ENCODE measurements at places on chromosomes 6 and 20.

DNA sequence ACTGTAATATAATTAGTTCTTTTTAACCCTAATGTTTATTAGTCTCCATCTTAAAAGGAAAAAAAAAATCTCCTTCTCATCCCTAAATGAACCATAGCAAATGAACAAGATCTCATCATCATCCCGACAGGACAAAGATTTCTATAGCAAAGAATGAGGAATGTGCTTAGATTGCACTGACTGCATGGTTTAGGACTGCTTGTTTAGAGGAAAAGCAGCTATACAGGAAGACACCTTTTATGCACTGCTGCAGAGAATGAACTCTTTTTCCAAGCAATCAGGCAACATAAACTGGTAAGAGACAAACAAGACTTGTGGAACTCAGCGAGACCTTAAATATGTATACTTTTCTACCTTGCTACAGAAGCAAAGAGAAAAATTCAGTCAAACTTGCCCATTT, 26.8 kb downstream of the CSNK2A1 start:
- no peak for DNase-seq

DNA sequence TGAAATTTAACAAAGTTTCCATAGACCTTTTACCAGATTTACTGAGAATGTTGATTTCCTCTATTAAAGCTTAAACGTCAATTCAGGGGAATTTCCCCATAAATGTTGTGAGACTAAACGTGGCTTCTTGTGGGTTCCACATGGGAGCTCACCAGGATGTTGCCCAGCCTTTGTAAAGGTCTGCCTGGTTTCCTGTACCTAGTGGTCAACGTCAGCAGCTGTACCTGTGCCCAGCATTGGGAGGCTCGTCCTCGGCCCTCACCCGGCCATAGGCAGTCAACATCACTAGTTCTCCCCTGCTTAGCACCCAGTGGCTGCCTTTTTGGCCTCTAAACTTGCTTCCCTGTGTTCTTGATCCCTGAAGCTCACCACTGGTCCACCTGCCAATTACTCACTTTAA, 22.1 kb upstream of the CD83 start:
- DNase-seq: no peak

- DNase-seq: no peak
Observed at GRCh38 chr6:22098601-22099031, 198.2 kb downstream of the PRL start.

- no peak for DNase-seq
Observed at GRCh38 chr6:170182093-170182780, 108.6 kb downstream of the DLL1 start.

DNA sequence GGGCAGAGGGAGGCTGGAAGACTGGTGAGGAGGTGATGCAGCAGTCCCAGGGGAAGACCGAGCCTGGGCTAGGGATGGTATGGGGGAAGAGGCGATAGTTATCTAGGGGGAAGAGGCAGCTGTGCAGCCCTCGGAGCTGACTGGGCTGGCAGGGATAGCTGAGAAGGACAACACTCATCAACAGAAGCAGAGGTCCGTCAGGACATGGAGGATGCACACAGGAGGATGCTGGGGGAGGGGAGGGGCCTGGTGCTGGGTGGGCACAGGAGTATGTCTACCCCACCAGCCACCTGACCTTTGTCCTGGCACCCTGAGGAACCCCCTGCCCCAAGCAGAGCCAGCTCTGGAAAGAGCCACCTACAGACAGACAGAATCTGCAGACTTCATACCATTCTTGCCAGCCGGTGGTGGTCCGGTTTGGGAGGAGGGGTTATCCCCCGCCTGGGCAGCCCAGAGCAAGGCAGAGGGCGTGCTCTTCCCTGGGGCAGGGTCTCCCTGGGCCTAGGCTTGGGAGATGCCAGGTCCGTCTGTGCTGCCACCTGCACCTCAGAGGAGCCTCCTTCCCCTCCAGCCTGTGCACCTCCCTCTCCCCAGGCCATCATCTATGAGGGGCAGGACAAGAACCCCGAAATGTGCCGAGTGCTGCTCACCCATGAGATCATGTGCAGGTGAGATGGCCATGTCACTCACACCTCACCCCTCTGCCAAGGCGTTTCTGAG, 14.9 kb downstream of the EBF4 start:
- no peak for DNase-seq
